ENCODE measurements at places on chromosomes 3 and 15.

GRCh38 chr3:148451969-148452368, 245.7 kb upstream of the AGTR1 start:
- DNase-seq = no peak

DNA sequence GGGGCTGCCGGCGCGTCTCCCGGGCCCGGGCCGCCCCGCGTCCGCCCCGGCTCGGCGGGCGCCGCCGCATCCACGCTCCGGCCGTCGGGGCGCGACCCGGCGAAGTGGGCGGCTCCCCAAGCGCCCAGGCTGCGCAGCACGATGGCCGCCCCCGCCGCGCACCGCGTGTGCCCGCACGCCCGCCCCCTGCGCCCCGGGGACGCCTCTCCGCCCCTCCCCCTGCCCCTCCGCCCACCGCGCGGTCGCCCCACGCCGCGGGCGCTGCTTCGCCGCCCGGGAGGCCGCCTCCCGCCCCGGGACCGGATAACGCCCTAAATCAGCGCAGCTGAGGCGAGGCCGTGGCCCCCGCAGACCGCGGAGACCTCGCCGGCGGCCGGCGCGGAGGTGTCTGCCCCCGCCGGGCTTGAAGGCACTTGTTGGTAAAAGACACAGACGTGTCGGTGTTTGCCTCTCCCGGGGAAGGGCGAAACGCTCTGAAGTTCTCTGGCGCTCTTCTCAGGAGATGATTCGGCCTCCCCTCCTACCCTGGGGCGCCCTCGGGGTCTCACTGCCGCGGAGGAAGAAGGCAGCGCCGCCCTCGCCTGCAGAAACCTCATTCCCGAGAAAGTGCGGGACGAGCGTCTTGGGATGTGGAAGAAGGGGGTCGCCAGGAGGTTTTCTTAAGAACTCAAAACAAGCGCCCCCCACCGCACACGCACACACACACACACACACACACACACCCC, at the start of gene BNC1:
Gene BNC1 (minus strand): TSS at position 106 of the 725 bp plus-strand sequence. CDS start 36 bp downstream, at position 70.
- DNase-seq = no peak

GRCh38 chr3:124882816-124883747, 4.1 kb downstream of the ITGB5 start:
- no peak for DNase-seq

DNA sequence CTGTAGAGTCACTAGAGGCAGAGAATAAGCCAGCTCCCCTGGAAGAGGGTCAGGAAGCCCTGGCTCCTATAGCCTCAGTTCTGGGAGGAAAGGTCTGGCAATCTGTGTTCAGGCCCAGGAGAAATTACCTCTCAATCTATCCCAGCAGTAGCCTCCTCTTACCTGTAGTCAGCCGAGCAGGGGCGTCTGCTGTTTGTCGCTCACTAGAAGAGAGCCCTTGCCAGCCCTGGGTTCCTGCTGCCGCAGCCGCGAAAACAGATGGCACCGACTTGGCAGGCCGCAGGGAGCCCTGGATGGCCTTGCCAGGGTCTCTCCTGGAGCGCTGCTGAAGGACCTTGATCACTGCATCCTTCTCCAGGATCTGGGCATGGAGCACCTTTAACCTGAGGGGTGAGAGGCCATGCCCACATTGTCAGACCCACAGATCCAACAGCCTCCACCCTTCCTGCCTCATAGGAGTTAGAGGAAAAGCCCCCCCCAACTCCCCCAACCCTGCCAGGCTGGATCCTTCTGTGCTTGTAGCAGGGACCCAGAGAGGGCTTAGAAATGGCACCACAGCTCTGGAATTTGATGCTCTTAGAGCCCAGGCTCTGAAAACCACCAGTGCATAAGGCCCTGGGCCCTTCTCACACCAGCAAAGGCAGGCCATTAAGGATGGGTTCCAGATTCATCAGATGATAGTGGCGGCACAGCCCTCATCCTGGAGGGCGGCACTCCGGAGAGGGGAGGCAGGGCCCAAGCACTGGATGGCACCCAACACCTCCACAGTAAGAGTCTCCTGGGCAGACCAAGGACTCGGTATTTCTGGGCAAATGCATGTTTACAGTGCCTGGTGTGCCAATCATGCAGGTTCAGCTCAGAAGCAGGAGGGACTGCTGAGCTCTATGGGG, 14.9 kb downstream of the AMOTL2 start:
- no peak for DNase-seq

DNA sequence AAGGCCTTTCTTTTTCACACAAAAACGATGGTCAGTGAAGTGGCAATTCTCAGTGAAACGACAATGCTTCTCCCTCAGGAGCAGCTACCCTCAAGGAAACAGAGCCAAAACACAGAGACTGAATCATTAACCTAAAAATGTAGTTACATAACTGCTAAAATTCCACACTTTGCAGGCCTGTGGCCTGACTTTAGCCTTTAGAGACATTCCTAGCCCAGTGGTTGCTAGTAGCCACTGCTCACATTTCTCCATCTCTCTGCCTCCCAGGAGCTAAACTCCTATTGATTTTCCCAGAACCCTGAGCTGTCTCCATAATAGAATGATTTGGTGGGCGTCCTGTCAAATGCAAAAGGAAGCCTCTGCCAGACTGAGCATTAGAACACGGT, 630.1 kb upstream of the KCNMB2 start:
- no peak for DNase-seq
